HCT116 (cell line): ENCODE measurements at places on chromosomes 2 and 18. TPM values are rescaled to one million over a fixed set of nuclear protein-coding genes. Genes with fewer than 3 reads are reported as not detected.
A peak's percentile ranks its signal among the peaks of the same experiment; 100 is the strongest.

DNA sequence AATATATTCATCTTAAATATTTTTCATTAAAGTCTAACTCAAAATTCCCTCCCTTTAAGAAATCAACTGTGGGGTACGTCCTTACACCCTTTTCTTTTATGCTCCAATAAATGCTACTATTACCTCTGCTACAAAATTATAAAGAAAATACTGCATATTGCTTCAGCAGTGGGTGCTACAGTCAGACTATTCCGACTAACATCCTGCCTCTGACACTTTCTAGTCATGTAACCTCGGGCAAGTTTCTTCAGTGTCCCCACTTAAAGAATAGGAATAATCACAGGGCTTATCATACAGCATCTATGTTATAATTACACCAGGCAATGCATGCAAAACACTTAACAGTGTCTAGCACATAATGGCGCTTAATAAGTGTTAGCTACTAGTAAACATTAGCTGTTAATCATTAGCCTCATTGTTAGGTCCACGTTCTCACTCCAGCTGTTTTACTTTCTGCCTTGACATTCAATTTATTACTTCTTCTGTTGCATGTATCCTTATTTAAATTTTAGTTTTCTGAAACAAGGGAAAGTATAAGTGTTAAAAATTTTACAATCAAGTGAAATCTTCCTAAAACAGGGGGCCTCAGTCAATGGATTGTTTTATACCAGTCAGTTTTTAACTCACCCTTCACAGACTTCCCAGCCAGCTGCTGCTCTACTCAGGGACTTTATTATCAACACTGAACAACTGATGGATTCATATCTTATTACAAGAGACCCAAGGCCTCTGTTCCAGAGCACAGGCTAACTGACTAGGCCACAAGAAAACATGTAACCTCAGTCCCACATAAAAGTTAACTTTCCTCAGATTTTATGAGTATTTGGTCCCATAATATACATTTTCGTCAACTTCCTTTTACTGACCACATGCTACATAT lies 54.0 kb downstream of the CLASP1 start:
- H3K36me3 ChIP-seq: no peaks in the 10 kb centered on the region
- H3K27ac ChIP-seq: no peak overlapping the region
- no peak for DNase-seq
- no peaks in the 10 kb centered on the region for H3K27me3 ChIP-seq

DNA sequence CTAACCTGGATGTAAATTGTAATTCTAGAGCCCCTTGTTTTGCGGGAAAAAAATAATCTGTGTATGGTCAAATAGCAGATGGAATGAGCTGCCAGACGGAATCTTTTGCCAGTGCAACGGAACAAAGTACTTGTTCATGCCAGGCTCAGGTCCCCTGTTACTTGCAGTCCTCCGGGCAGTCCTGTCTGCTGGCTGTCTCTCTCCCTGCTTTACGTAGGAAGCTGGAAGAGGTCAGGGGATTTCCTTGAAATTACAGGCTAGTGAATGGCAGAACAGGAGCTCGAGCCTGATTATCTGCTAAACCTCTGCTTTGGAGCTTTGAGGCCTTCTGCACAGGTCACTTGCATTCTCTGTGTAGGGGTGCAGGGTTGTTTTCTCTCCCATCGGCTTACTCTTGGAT lies 54.8 kb downstream of the LRRFIP1 start:
- peaks cover 15% of the 10 kb centered on the region for H3K4me1 ChIP-seq
- H3K36me3 ChIP-seq: no peaks in the 10 kb centered on the region
- H3K27me3 ChIP-seq: no peaks in the 10 kb centered on the region
- no peak overlapping the region for H3K4me3 ChIP-seq

DNA sequence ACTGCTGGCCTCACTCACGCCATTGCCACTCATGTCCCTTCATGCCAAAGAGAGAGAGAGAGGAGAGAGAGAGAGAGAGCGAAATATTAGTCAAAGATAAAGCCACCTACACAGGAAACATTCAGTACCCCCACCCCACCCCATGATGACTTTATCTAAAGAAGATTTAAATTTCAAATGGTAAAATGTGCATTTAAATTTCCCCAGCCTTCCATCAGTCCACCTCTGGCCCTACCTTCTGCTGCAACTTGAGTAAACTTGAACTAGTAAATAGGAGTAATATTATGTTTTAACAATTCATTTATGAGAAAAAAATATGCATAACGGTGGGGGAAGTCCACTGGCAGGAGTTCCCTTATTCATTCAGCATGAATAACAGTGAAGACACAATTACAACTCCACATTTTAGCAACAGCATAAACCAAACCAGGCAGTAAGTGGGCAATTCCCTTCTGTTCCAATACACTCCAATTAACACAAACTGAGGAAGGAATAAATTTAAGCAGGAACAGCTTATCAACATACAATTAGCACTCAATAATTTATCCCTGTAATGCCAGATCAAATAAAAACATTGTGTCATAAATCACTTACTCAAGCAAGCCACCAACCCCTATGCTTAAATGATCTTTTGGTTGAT lies 264.2 kb downstream of the LNPK start:
- H3K27ac ChIP-seq: no peak overlapping the region
- no peak for DNase-seq
- H3K4me3 ChIP-seq: no peak overlapping the region

- no peak for DNase-seq
- no peaks in the 10 kb centered on the region for H3K27me3 ChIP-seq
- H3K4me3 ChIP-seq: no peak overlapping the region
- no peak overlapping the region for H3K27ac ChIP-seq
Measured at GRCh38 chr2:37827911-37828511, 97.1 kb upstream of the RMDN2 start.

GRCh38 chr18:56065086-56065485 lies 477.1 kb upstream of the TCF4 start:
- no peak overlapping the region for H3K4me3 ChIP-seq
- H3K27ac ChIP-seq: no peak overlapping the region
- H3K4me1 ChIP-seq: no peaks in the 10 kb centered on the region
- DNase-seq: no peak
- H3K27me3 ChIP-seq: no peaks in the 10 kb centered on the region

DNA sequence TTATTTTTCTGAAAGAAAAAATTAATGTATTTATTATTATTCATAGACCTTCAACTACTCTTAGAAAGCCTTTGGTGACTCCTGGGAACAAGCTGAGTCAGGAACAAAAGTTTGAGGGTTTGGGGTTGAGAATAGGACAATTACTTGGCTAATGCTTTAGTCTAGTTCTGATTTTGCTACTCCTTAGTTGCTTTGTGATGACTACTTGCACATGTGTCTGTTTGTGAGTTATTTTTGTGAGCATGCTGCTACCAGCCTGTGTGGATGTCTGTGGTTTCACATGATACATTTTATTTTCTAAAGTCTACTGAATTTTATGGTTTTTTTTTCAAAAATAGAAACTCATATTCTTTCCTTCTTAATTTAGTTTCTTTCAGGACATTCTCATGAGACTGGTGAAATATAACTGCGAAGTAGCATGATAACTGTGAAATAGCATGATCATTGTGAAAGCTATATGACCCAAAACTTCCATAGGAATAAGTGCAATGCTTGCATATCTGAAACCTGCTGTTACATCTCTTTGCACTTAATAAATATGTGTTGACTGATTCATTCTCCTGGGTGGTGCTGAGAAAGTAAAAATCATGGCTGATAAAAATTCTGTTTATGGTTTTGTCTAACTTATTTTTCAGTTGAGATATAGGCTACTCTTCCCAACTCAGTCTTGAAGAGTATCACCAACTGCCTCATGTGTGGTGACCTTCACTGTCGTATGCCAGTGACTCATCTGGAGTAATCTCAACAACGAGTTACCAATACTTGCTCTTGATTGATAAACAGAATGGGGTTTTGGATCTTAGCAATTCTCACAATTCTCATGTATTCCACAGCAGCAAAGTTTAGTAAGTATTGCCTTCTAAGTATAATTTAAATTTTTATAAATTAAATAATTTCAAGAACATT lies 17.9 kb upstream of the IL18R1 start:
- H3K4me3 ChIP-seq: no peak overlapping the region
- H3K27ac ChIP-seq: no peak overlapping the region
- DNase-seq: no peak
- H3K36me3 ChIP-seq: no peaks in the 10 kb centered on the region

- no peak overlapping the region for H3K4me3 ChIP-seq
- H3K27ac ChIP-seq: no peak overlapping the region
- H3K4me1 ChIP-seq: no peaks in the 10 kb centered on the region
- peak; percentile 45 for DNase-seq
- peaks cover 51% of the 10 kb centered on the region for H3K27me3 ChIP-seq
- no peaks in the 10 kb centered on the region for H3K36me3 ChIP-seq
Measured at GRCh38 chr18:11553098-11553940, 56.1 kb upstream of the SLC35G4 start.

GRCh38 chr18:21298351-21298750 lies 56.3 kb downstream of the GREB1L start:
- no peak for DNase-seq
- no peaks in the 10 kb centered on the region for H3K27me3 ChIP-seq
- H3K36me3 ChIP-seq: no peaks in the 10 kb centered on the region

- no peak overlapping the region for H3K4me3 ChIP-seq
- no peak for DNase-seq
- no peak overlapping the region for H3K27ac ChIP-seq
- no peaks in the 10 kb centered on the region for H3K27me3 ChIP-seq
- no peaks in the 10 kb centered on the region for H3K36me3 ChIP-seq
- peaks cover 11% of the 10 kb centered on the region for H3K4me1 ChIP-seq
Measured at GRCh38 chr2:10768063-10768507, 44.5 kb downstream of the PDIA6 start.

DNA sequence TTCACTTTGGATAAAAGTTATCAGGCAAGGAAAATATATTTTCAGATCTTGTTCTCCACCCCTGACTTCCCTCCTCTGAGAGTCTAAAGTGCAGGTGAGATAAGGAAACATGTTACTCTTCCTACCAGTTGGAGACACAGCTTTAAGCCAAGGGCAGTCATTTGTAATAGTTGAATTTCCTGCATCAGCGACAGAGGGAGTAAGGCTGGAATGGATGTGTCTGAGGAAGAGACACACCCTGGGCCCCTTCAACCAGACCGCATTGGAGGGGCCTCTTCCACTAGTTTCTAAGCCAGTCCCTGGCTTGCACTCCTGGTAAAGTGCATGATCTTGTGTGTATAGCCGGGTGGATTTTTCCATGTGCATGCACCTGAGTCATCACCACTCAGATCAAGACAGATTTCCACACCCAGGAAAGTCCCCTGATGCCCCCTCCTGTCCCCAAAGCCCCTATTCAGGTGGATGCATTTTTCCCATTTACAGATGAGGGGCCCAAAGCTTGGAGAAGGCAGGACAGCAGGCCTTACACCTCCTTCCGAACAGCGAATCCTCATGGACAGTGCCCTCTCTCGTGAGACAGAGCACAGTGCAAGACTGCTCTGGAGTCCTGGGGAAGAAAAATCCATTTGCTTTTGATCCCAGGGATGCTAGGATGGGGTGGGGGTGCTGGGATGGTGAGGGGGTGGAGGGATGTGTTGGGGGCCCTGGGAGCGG lies 66.7 kb upstream of the SH3RF3 start:
- no peaks in the 10 kb centered on the region; the same call in 1 of the 2 replicates for H3K4me1 ChIP-seq
- no peak overlapping the region for H3K4me3 ChIP-seq
- no peak overlapping the region for H3K27ac ChIP-seq
- no peaks in the 10 kb centered on the region for H3K27me3 ChIP-seq

DNA sequence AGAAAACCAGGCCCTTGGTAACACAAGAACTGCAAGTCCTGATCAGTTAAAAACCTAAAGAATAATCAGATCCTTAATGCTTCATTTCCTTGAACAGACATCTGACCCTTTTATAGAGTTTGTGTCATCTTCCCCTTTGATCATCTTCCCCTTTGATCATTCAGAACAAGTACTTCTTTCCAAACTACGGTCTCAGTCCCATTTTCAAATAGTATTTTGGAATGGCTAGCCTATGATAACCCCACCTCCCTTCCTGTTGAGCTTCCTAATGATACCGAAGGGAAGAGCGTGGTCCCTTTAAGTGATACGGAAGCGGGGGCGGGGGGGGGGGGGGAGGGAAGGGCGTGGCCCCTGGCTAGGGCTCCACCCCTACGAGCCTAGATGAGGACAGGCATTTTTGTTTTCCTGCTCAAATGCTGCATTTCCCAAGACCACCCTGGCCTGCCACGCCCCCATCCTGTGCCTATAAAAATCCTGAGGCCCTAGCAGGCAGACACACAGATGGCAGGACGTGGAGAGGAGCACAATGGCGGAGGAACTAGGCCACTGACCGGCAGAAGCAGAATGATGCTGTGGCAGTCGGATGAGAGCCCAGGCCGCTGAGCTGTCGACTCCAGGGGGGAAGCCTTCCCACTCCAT lies 24.1 kb upstream of the CHRNA1 start:
- no peaks in the 10 kb centered on the region for H3K27me3 ChIP-seq
- H3K27ac ChIP-seq: no peak overlapping the region; the same call in 1 of the 2 replicates
- peaks cover 10% of the 10 kb centered on the region; the same call in 1 of the 2 replicates for H3K4me1 ChIP-seq
- H3K4me3 ChIP-seq: no peak overlapping the region

DNA sequence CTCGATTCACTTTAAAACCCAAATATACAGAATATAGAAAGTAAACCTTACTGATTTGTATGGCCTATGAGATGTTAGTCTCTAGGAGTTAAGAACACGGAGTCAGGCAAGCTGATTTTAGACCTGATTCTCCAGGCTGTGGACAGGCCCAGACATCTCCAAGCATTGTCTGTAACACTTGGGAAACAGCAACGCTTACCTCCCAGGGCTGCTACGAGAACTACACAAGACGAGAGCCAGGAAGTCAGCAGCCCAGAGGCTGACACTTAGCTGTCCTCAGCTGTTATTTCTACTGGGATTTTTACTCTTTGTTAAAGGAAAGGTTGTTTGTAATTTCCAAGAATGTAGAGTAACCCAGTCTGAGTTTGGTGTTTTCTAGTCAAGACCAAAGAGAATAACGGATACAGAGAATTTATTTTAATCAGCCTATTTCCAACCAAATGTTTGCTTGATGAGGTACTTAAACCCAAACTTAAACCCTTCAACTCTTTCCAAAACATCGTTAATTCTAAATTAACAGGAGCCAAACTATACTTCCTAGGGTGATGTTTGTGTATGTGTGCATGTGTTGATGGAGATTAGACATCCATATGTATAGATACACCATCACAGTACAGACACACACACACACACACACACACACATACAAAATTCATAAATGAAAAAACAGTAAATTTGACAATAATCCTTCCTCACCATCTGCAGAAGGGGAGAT lies 123.4 kb downstream of the LAMA1 start:
- no peak for DNase-seq
- no peaks in the 10 kb centered on the region for H3K36me3 ChIP-seq
- H3K4me3 ChIP-seq: no peak overlapping the region
- H3K27ac ChIP-seq: no peak overlapping the region

GRCh38 chr2:191696001-191696400 lies 18.1 kb downstream of the NABP1 start:
- no peaks in the 10 kb centered on the region for H3K27me3 ChIP-seq
- 0 out of 2 replicates have a peak, but pooled peaks cover 3% of the 10 kb centered on the region for H3K4me1 ChIP-seq
- no peak overlapping the region for H3K4me3 ChIP-seq
- no peaks in the 10 kb centered on the region for H3K36me3 ChIP-seq
- H3K27ac ChIP-seq: no peak overlapping the region

GRCh38 chr18:74503137-74503536 lies 7.0 kb downstream of the CNDP2 start:
- H3K36me3 ChIP-seq: peaks cover 37% of the 10 kb centered on the region
- no peak for DNase-seq
- H3K4me3 ChIP-seq: no peak overlapping the region
- H3K27ac ChIP-seq: no peak overlapping the region
- no peaks in the 10 kb centered on the region for H3K4me1 ChIP-seq

GRCh38 chr2:199710551-199710950 lies 140.4 kb downstream of the FTCDNL1 start:
- no peak overlapping the region for H3K4me3 ChIP-seq

- H3K27ac ChIP-seq: no peak overlapping the region
- H3K4me3 ChIP-seq: no peak overlapping the region
- DNase-seq: no peak
- H3K4me1 ChIP-seq: no peaks in the 10 kb centered on the region
Measured at GRCh38 chr2:162002623-162003235, 71.3 kb downstream of the DPP4 start.

Gene CDH7
- not detected for total RNA-seq

Gene FMNL2
- total RNA-seq: 28.1 TPM

Gene DNER
- 2.9 TPM for total RNA-seq

Gene UGT1A5
- total RNA-seq: not detected

Gene MAP3K19
- total RNA-seq: not detected
